ENCODE measurements at places on chromosomes 2 and 18.

DNA sequence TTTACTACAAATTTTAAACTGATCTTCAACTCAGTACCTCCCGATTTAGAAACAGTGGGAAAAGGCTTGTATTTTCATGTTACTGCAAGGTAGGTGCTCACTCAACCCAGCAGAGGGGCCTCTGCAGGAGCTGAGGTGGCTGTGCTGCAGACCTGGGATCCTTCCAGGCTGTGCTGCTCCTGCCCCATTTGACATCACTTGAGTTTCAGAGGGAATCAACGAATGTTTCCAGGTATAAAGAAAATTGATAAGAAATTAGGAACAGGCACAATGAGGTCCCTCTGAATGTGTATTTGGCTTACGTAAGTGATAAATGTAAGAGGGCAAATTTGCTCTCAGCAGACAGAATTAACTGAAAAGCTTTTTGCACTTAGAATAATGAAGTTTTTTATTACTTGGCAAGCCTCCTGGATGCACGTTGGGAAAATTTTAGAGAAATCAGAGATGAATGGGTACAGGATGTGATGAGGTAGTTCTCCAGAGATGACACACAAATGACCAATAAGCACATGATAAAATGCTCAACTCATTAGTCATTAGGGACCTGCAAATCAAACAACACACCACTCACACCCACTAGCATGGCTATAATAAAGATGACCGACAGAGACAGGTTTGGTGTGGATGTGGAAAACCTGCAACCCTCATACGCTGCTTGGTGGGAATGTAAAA lies 114.0 kb downstream of the NOL10 start:
- no peak for DNase-seq

DNA sequence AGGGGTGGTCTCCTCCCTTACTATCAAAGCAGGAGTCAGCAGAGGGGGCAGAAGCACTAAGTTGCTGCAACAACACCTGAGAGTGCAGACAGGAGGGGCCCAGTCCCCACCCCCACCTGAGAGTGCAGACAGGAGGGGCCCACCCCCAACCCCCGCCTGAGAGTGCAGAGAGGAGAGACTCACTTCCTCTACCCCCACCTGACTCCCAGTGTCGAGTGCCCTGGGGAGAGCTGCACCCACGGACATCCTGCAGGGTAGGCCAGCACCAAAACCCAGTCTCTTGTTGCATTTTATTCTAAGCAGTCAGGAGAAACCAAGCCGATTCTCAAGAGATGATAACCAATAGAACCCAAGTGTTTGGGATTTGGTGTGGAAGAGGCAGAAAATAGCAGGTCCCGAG lies 78.4 kb downstream of the NAPG start:
- DNase-seq: no peak

- DNase-seq: no peak
These were observed 114.1 kb downstream of the COL6A3 start for GRCh38 chr2:237299906-237300305.

- DNase-seq: no peak
These were observed 11.3 kb upstream of the CDH19 start for GRCh38 chr18:66615176-66615575.

DNA sequence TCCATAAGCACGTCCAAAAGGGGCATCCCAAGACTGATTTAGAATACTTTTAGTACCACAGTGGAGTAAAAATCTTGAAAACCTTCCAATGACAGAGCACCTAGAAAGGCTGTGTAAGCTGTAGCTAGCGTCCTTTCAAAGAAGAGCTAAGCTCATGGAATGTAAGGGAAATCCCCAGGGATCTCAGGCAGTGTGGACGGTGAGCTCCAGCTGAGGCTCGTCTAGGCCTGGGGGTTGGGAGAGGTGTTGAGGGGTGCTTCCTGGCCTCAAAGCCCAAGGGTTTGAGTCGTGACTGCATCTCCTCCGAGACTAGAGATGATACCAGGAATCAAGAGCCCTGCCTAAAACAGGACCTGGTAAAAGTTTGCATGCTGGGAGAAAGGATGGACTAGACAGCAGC lies 7.6 kb downstream of the CTIF start:
- no peak for DNase-seq

- DNase-seq: no peak
These were observed 99.1 kb downstream of the NRP2 start for GRCh38 chr2:205781244-205781931.

DNA sequence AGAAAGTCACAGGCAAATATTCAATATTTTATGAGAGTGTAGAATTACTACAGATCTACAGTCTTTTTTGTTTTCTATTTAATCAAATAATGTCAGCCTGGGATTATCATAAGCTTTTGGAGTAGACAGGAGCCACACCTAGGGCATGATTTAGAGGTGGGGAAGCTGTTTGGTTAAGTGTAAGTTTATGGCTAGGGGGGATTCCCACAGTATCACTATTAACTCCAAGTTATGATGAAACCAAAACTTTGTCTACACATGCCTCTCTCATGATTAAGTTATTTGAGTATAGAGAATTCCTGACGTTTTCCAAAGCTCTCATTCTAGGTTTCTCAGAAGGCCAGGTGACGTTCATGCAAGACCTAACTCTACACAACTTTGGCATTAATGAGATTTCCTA lies 2.1 kb downstream of the SERPINB10 start:
- no peak for DNase-seq

All from activated gamma-delta T cell treated with anti-CD3 and anti-CD28 coated beads, Interleukin-2, amount 50 U/mL, for 16 hours (primary cell).